ENCODE measurements at places on chromosomes 7 and 10. TPM values are rescaled to one million over a fixed set of nuclear protein-coding genes. Genes with fewer than 3 reads are reported as not detected.

DNA sequence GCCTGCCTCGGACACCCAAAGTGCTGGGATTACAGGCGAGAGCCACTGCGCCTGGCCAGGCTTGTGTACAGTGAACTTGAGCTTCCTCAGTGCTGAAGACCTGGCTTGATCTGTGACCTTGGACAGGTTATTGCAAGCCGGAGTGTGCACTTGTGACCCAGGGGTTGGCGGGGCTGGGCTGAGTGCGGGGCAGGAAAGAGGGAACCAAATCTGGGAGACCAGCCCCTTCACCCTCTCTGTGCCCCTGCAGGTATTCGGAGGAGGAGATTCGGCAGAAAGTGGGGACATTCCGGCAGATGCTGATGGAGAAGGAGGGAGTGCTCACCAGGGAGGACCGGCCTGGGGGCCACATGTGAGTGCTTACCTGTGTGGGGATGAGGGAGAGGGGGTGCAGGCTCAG, 46.2 kb downstream of the SRRM3 start:
- DNase-seq, result no peak

DNA sequence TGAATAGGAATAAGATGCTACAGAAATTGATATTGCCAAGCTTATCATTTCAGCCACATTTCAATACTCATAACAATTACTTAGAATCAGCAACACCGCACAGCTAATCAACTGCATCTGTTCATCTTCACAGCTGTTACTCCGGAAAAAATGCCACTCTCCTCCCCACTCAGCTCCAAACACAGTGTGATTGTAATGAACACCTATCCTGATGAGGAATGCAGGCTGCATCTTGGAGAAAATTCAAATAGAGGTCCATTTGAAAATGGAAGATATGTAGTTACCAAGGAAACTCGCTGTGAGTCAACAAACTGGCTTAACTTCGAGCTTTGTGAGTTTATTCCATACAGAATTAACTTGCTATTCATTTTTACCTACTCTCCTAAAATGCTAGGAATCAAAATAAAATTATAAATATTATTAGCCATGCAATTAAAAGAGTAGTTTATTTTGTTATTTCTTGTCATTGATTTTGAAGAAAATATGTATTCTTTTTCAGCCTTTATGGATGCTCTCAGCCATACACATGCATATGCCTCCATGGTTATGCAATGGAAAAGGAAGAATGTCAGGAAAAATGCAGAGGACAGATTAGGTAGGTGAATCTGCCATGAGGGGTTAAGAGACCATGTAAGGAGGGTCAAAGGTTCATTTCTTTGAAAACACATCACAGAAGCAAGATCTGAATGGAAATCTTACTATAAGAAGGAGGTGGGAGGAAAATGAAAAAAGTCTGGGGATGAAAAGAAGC, 267.2 kb downstream of the POM121L12 start:
- no peak for DNase-seq

ORC5 gene
- total RNA-seq, result 32.5 TPM

DNA sequence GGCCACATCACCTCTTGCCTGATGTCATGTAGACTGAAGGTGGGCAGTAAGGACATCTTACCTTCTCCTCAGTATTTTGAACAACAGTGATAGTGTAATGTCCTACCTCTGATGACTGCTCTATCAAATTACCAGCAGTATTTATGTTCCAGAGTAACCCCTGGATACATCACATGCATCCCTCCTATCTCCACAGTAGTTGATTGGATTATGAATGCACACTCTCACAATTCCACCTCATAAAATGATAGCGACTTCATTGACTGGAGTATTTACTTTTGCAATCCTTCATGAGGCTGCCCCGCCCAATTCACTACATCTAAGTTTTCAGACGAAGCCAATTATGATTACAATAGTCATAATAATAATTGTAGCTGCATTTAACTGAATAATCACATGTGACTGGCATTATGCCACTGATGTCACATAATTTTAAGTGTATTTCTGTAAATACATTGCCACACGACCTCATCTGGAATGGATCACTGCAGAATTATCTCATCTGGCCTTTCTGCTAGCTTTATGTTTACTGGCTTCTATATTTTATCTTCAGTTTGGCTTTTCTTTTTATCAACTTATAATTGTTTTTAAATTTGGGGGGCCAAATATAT, 268.9 kb downstream of the SLC25A13 start:
- DNase-seq, result no peak

GRCh38 chr10:92544296-92544695, 29.6 kb downstream of the IDE start:
- DNase-seq, result peak; percentile 8

CNPY1 gene
- not detected for total RNA-seq
